ENCODE measurements at places on chromosomes 4 and X.

- DNase-seq: no peak
Measured at GRCh38 chr4:184318852-184319251, 101.2 kb upstream of the ENPP6 start.

DNA sequence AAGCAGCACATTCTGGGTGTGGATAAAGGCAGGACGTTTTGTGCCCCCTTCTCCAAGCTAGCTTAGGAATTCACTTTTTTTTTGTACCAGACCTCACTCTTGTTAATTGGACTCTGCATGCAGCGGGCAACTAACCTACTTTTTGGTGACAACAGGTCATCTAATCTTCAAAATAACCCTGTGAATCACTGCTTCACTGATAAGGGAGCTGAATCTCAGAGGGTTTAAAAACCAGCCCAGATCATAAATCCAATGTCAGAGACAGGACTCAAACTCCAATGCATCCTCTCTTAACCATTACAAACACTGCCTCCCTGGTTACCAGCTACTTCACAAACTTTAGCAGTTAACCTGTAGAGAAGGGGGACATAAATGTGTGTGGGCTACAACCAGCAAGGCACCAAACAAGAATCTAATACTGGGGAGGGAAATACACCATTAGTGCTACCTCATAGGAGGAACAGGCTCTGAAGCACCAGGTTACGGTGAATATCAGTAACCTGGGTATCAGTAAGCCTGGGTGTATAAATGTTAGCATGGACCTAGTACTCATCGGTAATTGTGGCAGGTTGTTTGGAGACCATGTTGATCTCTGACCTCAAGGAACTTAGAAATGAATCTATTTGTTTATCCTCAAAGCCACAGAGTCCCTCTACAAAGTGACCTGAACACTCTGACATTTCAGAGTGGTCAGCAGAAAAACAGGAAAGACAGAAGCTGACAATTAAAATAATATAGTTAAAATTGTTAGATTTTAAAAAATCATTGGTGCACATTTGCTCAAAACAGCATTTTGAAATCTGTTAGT lies 2.6 kb downstream of the TIFA start:
- DNase-seq: no peak

GRCh38 chrX:6468706-6469105 lies 66.2 kb downstream of the VCX3A start:
- DNase-seq: no peak

DNA sequence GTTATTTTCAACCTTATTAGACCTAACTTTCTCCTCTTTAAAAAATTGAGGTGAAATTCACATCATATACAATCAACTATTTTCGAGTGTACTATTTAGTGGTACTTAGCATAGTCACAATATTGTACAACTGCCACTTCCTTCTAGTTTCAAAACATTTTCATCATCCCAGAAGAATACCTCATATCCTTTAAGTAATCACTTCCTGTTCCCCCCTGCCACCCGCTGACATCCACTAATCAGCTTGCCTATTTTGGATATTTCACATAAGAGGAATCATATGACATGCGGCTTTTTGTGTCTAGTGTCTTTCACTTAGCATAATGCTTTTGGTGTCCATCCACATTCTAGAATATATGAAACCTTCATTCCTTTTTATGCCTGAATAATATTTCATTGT lies 10.0 kb upstream of the PPA2 start:
- no peak for DNase-seq
